ENCODE measurements at places on chromosomes 2 and 18.

GRCh38 chr2:160493227-160494028 lies at the start of gene RBMS1:
Gene RBMS1 (minus strand): TSS chr2:160493807. CDS start chr2:160493363, 444 bp downstream.
- peak; percentile 20 for DNase-seq

DNA sequence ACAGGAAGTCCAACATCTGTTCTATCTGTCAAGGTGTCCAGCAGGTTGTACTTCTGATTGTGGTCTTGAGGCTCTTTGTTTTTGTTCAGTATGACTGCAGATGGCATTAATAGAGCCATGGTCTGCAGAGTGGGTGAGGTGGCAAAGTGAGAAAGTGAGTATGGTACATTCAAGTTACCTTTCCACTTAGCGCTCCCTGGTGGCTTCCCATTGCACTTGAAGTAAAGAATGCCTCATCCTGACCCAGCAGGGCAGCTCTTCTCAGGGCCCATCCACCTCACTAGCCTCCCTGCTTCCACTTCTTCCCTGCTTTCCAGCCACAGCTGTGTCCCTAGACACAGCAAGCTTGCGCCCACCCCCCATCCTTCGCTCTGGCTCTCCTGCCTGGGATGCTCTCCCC lies 148.0 kb upstream of the ALPP start:
- no peak for DNase-seq

DNA sequence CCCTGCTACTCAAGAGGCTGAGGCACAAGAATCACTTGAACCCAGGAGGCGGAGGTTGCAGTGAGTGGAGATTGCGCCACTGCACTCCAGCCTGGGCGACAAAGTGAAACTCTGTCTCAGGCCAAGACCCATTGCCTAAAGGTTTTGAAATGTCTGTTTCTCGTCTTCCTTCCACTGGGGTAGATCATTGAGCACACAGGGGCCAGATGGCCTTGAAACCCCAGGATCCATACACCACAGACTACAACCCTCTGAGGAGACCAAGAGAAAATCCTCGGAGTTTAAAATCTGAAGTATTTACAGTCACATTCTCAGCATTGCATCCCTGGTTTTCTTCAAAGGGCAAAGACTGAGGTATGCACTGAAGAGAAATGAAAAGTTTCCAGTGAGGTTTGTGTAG lies 7.1 kb upstream of the EPAS1 start:
- DNase-seq = no peak

GRCh38 chr18:38525039-38525438 lies 959.4 kb upstream of the CELF4 start:
- no peak for DNase-seq

DNA sequence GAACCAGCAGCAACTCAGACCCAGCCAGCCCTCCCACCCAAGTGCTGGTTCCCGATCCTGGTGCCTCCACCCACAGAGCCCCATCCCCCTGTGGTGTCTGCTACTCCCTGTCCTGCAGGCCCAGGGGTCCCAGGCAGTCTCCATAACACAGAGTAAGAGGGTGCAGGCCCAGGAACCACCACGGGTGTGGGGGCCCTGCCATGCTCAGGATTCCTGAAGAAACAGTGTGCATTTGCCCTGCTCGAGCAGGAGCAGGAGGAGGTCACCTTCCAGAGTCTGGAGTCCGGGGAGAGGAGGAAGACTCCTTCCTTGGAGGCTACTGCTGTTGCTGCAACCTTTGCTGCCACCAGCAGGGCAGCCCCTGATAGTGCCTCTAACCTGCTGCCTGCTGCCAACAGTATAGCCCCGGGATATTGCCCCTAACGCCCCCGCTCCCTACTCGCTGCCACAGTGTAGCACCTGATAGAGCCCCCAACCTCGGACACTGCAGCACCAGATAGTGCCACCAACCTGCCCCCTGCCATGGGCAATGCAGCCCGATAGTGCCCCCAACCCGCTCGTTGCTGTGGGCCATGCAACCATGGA lies 46.8 kb upstream of the ANKRD62 start:
- no peak for DNase-seq

Data from inflammatory macrophage (primary cell).